ENCODE measurements at places on chromosomes 2 and 18.

DNA sequence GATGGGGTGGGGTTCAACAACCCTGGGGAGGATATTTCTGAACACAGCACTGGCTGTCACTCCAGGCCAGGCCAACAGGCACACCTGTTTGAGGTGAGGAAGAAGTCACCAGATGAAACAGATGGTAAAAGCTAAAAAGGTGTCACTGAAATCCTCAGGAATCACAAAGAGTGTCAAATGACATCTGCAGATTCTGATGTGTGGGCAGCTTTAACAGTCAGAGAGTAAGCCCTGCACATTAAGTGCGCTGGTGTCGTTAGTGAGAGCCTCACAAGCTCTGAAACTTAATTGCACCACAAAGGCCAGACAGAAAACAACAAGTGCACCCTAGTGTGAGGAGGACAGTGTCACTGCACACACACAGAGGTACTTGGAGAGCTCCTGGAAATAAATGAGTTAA, 13.6 kb downstream of the FLACC1 start:
- no peak for DNase-seq

DNA sequence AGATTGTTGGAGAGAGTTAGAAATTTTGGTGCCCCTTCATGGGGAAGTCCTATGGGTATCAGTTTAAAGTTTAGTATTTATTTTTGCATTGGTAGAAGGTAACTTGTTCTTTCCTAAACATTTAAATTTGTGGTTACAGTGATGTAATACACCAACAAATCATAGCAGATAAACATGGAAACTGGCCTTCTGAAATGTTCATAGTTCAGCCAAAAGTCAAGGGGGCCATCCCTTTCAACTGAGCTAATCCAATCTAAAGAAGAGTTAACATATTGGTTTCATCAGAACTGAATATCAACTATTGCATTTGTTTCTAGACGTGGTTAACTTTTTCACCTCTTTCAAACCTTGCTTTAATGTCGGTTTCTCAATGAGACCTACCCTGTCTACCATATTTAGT, 46.3 kb downstream of the PPP1R1C start:
- no peak for DNase-seq

DNA sequence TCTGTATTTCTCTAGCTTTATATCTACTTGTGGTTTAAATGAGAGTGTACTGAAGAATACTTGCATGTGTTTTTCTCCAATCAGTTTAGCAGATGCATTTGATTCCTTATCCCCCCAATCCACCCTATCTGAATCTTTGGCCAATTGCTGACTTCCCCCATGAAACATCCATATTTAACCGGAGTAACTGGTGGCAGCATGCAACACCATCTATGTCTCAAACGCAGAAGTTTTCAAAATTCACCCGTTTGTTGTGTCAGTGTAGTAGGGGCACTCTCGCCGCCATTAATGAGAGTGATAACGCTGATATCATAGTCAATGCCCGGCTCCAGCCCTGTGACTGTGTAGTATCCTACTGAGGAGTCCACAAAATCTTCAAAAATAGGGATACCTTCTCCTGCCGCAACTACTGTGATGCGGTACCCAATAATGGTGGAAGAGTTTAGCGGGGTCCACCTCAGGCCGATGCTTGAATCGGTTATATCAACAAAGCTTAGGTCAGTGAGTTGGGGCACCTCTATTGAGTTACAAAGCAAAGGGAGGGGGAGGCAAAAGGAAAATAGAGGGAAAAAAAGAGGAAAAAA, 43.1 kb downstream of the FN1 start:
- DNase-seq = no peak

DNA sequence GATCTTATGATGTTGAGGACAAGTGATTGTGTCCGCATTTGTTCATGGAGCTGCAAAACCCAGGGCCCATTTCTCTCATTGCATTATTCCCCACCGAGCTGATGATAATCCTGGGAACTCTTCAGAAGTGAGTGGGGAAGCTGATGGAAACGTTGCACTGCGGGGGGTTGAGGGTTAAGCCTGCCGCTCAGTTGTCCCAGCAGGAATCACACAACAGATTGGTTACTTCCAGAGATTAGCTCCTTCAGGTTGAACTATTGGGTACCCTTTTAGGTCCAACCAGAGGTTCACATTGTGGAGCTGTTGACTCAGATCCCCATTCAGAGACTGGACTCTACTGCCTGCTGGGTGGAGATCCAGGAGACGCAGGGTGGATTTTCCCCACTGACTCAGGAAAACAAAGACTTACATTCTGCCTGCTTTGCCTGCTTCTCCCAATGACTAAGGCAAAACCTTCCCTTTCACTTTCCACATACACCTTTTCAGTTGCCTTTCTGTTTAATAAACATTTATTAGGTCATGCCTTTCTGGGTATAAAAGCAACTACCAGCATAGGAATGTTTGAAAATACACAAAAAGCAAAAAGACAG, 286.4 kb downstream of the TXNL1 start:
- no peak for DNase-seq

DNA sequence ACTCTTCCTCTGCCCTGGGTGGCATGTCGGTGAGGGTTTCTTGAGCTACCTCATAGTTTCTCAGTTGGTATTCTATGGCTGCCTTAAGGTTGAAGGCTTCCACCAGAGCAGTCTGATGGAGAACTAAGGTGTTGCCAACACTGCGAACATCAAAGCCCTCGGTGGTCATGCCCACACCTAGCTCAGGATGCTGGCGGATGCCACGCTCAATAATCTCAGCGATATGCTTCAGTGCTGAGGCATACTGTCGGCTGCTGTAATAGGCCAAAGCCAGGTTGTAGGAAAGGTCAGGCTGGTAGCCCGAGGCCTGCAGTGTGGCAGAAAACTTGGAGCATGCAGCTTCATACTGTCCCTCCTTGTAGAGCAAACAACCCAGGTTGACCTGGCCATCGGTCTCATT, 225.3 kb downstream of the AGPS start:
- DNase-seq = no peak

GRCh38 chr18:42025491-42025890, 70.5 kb downstream of the PIK3C3 start:
- DNase-seq = no peak

DNA sequence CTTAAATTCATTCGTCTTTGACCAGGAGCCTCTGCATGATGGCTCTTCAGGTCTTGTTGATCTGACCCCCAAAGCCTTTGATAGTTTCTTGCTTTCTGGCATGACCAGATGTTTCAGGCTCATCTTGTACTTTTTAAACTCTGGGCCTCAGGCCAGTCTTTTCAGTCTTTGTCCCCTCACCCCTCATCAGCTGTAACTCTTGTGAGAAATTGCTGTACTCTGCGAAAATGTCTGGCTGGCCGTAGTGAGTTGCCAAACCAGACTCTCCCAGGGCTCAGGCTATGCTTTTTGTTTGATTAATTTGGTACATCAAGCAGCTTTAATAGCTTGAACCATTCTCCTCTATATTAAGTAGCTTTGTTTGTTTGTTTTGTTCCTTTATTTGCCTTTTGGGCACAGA, 75.9 kb downstream of the BABAM2 start:
- DNase-seq = no peak

DNA sequence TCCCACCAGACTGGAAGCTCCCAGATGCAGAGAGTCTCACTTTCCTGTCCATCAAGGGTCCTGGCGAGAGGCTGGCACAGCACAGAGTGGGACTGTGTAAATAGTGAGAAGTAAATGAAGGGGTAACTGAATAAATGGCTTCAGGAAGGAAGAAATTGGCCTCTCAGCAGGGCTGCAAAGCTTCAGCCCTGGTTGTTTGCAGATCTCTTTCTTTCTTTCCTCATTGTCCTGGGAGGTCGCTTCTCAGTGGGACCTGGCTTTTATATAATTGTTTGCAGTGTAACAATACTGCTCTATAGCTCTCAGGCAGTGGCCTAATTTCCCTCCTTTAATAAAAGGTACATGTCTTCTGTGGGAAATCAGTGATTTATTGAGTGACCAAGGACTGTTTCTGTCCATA, 74.9 kb upstream of the GPR45 start:
- no peak for DNase-seq

DNA sequence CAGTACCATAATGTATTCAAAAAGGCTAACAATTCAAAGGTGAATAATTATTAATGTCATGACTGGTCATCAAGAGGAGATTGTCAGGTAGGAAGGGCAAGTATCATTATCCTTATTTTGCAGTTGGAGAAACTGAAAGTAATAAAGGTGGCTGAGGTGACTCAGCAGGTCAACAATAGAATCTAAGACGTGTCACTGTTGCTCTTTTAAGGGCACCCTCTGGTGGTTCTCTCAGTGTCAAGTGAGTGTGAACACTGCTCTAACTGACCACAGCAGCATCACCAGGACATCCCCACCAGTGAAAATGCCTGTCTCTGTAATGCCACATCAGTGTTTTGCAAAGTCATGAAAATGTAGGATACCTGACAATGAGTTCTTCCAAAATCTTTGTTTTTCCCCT, 69.7 kb downstream of the DCC start:
- no peak for DNase-seq

GRCh38 chr2:165818920-165819319, 24.9 kb upstream of the GALNT3 start:
- DNase-seq = no peak

DNA sequence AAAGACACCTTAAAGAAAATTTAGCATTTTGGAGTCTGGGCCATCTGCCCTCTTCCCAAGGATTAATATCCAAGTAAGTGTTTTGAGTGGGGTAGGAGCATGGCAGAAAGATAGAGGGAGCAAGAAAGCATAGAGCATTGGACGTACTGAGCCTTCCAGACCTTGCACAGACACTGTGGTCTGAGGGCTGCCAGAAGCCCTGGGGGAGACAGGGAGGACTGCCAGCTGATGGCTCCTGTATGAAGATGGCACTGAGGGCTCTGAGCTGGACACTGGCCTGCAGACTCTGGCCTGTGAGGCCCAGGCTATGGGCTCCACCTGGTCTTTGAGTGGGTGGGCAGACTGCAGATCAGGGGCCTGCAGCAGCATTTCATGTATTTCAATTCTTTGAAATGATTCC, 2.9 kb upstream of the PKDCC start:
- no peak for DNase-seq

DNA sequence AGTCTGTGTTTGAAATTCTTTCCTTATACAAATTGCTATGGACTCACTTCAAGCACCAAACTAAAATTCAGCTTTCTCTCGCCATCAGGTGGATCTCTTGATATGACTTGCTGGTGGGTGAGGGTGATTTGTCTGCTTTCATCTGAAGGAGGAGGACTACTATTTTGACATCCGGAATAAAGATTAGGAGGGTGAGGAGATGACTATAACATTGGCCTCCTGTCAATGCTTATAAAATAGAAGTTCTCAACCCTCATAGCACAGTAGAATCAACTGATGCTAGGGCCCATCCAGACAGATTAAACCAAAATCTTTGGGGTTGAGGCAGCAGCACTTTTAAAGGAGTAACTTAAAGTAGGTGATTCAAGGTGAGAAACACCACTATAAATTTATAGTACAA, 120.4 kb upstream of the DNAJC10 start:
- DNase-seq = no peak

- DNase-seq = no peak
Measured at GRCh38 chr2:127069536-127069935, 37.4 kb downstream of the BIN1 start.

- DNase-seq = no peak
Measured at GRCh38 chr18:25538175-25538922, 186.4 kb upstream of the ZNF521 start.

DNA sequence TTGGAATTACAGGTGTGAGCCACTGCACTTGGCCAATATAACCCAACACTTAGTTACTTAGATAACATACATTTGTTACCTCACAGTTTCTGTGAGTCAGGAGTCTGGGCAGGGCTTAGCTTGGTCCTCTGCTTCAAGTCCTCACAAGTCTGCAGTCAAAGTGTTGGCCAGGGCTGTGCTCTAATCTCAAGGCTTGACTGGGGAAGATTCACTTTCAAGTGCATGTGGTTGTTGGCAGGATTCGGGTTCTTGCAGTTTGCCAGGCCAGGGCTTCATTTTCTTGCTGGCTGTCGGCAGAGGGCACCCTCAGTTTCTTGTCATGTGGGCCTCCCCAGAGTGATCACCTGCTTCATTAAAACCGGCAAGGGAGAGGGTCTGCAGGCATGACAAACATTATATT, 103.7 kb downstream of the SLC4A3 start:
- DNase-seq = no peak

GRCh38 chr2:26485099-26485498, 7.2 kb upstream of the OTOF start:
- no peak for DNase-seq

GRCh38 chr2:222038067-222038802, 260.6 kb downstream of the PAX3 start:
- DNase-seq = no peak

DNA sequence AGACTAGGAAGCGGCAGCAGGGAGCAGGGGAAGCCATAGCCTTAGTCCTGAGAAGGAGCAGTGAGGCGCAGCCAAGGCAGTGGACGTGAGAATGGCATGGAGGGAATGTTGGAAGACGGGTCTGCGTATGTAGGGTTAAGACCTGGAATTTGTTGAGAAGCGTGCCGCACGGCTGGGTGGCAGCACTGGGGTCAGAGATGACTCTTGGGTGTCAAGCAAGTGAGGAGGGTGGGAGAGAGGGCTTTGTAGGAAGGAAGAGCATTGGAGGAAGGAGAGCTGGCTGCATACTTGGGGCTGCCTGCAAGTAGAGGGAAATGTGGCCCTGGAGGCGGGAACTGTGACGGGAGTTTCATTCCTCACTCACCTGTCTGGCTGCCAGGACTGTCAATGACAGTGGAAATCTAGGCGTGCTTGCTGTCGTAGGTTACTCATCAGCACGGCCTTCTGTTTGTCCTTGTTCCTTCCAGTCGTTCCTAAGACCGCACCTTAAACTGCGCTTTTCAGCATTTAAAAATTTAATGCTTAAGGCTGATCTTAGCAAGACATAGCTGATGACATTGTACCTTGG, 108.0 kb downstream of the ITGB1BP1 start:
- no peak for DNase-seq

GRCh38 chr2:151852260-151853069, 24.2 kb upstream of the ARL5A start:
- DNase-seq = no peak
